ENCODE measurements at places on chromosomes 2 and 18.

GRCh38 chr2:134262684-134263083 lies 8.8 kb downstream of the MGAT5 start:
- no peak for DNase-seq

- DNase-seq, result no peak
Measured at GRCh38 chr2:201886504-201886903, 80.2 kb downstream of the CDK15 start.

DNA sequence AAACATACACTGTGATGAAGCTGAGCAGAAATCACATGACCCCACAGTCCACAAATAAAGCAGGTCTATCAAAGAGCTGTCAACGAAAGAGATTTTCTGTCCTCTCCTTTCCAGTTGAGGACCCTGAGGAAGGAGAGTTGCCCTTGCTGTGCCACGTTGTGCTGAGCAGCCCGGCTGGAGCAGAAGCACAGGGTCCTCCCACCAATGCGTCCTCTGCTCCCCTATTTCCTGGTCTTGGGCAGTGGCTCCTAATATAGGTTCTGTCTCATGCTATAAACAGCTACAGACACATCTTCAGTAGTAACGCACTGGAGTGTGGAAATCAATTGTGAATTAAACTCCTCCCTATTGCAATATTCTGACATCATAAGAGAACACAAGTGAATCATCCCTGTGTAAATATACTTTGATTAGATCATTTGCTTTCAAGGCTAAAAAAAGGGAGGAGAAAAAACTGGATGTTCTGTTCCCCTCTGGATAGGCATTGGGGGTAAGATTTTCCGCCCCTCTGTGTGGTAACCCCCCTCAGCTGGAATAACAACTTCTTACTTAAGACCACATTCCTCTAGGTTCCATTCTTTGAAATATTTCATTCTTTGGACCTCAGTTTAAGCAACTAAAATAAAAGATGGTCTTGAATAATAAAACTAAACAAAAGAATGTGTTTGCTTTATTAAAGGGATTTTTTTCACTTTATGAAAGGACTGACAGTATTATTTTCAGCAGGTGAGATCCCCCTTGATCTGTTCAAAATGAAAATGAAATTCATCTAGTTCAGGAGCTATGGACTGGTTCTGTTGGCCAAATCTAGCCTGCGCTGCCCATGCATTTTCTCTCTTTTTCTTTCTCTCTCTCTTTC lies 8.3 kb upstream of the RHOB start:
- DNase-seq, result no peak

- DNase-seq, result no peak
Measured at GRCh38 chr18:65567372-65567771, 183.4 kb upstream of the CDH7 start.

DNA sequence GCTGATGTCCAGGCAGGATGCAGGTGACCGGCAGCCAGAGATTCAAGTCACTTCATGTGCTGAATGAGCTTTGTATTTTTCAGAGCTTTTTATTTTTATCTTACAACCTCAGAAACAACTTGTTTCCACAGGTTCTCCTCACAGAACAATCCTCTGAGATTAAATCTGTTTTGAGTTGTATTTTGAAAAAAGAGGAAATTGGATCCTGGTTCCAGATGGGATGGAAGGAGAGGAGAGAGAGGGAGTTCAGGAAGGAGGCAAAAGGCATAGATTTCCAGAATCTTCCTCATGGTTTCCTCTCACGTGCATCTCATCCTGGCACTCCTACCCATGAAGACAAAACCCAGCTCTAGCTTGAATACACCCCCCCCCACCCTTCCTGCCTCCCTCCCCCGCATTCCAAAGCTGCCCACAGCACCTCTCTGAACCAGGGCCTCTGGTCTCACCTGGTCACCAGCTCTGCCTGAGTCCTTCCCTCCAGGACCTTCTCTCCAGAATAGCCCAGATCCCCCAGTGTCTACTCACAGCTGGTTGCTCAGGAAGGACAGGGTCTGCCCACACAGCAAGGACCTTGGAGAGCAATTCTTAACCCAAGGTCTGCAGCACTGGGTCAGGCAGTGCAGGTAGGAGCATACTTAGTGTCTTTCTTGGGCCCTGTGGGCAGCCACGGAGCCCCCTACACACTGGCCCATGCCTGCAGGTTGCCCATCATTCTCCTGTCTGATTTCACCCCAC lies 104.7 kb downstream of the ZFP36L2 start:
- no peak for DNase-seq

- no peak for DNase-seq
Measured at GRCh38 chr2:211248841-211249240, 692.4 kb downstream of the CPS1 start.

DNA sequence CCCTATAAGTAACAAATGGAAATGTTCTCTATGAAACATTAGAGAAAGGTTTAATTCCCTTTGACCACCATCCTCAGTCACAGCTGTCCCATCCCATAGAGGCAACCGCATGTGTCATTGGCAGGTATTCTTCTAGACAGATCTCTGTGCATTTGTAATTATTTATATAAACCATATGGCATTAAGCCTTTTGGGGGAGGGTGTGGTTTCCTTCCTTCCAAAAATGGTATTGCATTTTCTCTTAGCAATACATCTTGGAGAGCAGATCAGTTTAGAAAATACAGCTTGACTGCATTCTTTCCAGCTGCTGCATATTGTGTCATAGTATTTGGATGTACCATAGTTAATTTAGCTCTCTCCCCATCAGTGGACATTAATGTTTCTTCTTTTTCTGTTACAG lies 57.7 kb downstream of the LCLAT1 start:
- DNase-seq, result no peak

GRCh38 chr2:191462370-191462769 lies 215.6 kb upstream of the NABP1 start:
- DNase-seq, result no peak

- DNase-seq, result no peak
Measured at GRCh38 chr18:44651478-44651877, 29.2 kb upstream of the SETBP1 start.

GRCh38 chr2:104408266-104408665 lies 445.6 kb upstream of the POU3F3 start:
- DNase-seq, result no peak

GRCh38 chr2:167440382-167440781 lies 552.1 kb downstream of the XIRP2 start:
- DNase-seq, result no peak

DNA sequence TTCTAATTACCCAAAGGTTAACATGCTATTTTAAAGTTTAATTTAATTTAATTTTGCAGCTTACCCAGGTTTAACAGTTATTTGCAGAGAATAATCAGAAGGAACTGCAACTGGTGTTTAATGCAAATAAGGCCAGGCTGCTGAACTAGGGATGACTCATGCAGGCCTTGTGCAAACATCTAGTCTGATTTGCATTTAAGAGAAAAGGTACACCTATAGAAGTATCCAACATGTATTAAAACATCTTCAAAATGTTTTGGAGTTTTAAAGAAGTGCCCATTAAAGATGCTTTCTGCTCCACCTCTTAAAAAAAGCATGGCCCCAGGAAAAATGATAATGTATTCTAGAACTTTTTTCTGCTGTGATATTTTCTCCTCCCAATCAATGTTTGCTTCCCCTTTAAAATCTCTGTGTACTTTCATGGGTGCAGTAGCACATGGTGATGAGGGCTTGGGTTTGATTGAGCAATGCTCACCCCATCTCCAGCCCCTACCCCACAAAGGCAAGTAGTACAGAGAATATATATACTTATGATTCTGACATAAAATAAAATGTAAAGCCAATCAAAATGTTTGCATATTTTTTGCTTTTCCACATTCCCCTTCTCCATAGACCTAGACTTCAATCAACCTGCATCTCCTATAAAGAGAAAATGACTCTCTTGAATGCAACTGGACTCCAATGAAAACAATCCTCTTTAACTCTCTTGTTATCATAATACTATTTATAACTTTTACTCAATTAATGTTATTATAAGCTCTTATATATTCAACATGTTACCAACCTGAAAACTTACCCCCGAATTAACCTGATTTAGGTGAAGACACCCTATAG lies 54.1 kb downstream of the ATP8B1 start:
- no peak for DNase-seq

DNA sequence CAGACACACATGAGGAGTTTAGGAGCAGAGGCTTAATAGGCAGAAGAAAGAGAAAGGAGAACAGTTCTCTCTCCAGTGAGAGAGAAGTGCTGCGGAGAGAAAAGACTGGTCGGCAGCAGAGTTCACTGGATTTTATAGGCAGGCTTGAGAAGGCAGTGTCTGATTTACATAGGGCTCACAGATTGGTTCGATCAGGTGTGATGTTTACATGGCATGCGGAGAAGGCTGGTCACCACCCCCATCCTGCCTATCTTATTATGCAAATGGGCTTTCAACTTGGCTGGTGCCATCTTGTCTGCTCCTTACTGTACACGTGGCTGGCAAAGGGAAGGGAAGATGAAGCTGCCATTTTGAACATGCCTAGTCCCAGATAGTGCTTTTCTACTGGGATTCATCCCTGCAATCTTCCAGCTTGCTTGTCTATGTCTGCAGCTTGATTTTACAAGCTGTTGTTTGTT lies 113.4 kb downstream of the AP1S3 start:
- DNase-seq, result no peak

DNA sequence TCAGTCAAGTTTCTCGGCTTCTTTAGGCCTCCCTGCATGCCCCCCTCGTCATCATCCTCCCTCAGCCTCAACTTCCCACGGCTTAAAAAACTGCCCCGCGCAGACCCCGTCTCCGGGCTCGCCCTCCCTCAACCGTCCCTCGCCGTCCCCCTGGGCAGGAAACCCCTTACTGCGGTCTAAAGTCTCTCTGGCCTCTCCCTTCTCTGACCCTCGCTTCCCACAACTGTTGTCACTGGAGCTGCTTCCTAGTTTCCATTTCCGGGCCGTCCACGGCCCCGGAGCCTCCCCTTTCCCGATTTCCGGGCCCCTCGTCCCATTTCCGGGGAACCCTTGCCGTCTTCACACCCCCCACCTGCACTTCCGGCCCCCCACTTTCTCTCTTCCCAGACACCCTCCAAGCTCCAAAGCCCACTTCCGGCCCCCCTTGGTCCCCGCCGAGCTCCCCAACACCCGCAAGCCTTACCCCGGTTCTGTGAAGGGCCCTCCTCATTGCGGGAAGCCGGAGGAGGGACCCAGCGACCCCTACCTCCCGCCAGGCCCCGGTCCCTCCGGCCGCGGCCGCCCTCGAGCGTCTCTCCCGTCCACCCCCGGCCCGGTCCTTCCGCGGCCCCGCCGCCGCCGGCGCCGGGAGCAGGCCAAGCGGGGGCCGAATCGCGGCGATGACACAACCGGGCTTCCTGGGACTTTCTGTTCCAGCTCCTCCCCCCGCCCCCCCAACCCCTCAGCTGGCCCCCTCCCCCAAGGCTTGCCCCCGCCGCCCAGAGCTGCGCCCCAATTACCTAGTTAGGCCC lies 513 bp downstream of the TRIP12 start:
- DNase-seq, result no peak

- DNase-seq, result no peak
Measured at GRCh38 chr2:45293182-45293581, 283.9 kb upstream of the SIX2 start.

DNA sequence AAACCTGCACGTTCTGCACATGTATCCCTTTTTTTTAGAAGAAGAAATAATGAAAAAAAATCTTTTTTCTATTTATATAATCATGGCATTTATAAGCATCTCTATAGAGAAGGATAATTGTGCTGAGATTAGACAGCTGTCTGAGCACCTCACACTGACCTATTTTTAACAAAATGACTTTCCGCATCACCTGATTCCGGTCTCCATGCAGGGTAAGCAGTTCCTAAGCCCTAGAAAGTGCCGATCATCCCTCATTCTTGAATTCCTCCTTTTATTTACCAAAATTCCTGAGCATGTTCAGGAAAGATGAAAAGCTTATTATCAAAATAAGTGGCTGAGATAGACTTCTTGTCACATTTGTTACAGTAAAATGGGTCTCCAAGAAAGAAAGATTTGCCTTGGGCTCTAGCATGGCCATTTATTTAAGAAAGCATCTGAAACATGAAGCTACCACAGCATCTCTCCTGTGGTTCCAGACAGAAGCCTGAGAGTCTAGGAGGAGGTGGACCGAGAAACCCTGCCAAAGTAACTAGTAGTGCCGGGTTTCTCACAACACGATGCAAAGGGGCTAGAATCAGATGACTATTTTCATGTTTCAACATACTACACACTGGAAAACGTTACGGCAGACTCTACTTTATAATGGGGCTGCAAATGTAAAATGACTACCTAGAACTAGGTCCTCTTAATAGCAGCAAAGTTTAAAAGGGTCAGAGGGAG lies 670 bp downstream of the GKN1 start:
- no peak for DNase-seq

DNA sequence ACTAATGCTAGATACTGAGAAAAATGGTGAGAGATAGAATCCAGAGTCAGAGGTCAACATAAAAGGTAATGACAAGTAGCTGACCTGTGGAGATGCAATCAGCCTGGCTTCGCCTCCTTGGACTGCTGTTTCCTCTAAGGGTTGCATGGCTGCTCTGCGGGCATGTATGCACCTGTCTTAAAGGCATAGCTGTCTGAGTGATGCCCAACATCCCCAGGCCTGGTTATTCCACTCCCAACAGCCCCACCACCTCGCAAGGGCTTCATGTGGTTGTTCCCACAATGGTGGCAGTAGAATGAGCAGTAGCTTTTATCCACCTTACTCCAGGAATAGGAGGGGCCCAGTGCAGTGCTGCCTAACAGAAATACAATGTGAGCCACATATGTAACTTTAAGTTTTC lies 69.7 kb upstream of the ALK start:
- DNase-seq, result no peak

GRCh38 chr2:219631904-219632759 lies 4.7 kb downstream of the SLC4A3 start:
- DNase-seq, result no peak

DNA sequence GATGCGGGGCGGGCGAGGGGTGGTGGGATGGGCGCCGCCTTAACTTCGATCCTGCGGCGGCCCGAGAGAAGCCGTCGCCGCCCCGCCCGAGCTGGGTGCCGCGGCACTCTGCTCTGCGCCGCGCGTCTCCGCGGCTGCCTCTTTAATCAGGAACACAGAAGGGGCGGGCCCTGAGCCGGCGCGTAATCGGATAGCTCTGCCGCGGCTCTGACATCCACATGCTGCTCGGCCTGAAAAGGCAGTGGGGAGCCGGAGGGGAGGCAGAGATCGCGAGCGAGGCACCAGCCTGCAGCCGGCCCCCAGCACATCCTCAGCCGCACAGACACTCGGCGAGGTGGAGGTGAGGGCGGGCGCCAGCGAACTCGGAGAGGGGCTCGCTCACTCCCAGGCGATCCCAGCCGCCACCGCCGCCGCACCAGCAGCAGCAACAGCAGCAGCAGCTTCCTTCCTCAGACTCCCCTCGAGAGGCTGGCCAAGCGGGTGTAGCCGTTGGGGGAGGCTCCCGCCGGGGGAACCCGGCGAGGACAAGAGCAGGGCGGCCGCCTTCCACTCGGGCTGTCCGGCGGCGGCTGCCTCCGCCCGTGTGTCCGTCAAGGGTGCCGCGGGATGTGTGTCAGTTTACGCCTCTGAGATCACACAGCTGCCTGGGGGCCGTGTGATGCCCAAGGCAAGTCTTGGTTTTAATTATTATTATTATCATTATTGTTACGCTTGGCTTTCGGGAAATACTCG lies at the start of gene NRP2:
Gene NRP2, plus strand, starts transcription at position 263 of the 732 bp plus-strand sequence. CDS start 790 bp downstream, outside the sequence.
- peak; percentile 28 for DNase-seq

DNA sequence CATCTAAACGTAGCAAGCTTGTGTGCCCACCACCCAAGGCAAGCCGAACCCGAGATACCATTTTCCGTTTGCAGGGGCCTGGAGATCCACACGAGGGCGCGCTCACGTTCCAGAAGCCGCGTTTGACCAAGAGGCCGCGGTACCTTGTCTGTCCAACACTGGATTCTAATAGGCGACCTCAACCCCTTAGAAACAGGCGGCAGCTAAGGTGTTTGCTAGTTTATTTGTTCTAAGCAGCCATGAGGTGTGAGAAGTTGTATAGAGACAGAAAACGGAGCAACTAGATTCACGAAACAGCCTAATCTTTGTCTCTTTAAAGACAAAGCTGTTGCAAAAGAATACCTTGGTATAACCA lies 4.2 kb downstream of the HOXD11 start:
- DNase-seq, result no peak

Data from cortex of kidney (tissue), 1 donor.